ENCODE measurements at places on chromosomes 3 and 15.

- DNase-seq = no peak
These were observed 8.7 kb upstream of the RFX7 start for GRCh38 chr15:56252386-56252785.

DNA sequence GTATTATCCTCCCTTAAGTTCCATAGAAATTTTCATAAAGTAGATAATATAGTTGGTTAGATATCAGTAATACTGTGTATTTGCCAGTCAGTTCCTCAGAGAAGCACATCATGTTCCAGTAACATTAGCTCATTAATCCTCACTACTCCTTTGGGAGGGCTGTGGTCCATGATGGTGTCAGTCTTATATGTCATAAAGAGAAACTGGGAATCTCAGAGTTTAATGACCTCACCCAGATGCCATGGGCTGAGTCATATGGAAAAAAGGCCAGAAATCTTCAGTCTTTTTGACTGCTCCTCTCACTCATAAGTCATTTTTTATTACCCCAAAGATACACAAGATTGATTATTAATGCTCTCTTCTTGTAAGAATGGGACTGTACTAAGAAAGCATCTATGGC is 188.6 kb downstream of the CHL1 start:
- DNase-seq = no peak

- no peak for DNase-seq
These were observed 9.1 kb downstream of the KPNA1 start for GRCh38 chr3:122505676-122506075.

DNA sequence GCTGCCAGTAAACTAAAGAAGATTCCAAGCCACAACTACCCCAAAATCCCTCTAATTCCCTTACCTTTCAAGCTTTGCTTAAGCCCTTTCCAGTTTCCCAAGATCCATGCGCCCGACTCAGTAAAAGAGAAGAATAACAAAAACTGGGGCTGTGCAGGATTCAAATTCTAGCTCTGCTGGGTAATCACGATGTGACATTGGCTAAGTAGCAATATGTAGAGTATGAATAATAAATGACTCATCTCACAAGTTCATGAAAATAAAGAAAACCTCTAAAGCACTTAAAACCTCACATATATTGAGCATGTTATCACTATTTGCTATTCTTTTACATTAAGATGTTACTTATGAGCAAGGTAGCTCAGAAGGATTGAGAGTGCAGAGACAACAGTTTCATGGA is 522.2 kb upstream of the ZNF717 start:
- DNase-seq = no peak

GRCh38 chr15:100879061-100879463 is 569 bp upstream of the ALDH1A3 start:
- DNase-seq = no peak

- no peak for DNase-seq
These were observed 93.7 kb upstream of the TSC22D2 start for GRCh38 chr3:150314248-150315004.

- DNase-seq = no peak
These were observed 40.2 kb upstream of the LPP start for GRCh38 chr3:188113756-188114155.

DNA sequence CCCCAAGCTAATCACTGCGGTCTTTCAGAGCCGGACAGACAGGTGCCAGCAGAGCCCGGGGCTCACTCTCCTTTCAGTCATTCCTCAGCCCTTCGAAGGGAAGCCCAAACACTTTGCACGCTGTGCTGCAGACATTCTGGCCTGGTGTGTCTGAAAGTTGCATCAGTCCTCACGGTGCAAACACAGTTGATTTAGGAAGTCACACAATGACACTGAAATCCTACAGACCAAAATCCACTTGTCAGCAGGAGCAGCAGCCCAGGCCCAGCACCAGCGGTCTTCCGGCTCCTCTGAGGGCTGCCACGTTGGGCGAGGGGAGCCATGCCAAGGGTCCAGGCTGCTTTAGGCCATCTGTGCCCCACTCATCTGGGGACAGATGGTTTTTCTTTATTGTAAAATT is 61.6 kb downstream of the RGMA start:
- DNase-seq = no peak

DNA sequence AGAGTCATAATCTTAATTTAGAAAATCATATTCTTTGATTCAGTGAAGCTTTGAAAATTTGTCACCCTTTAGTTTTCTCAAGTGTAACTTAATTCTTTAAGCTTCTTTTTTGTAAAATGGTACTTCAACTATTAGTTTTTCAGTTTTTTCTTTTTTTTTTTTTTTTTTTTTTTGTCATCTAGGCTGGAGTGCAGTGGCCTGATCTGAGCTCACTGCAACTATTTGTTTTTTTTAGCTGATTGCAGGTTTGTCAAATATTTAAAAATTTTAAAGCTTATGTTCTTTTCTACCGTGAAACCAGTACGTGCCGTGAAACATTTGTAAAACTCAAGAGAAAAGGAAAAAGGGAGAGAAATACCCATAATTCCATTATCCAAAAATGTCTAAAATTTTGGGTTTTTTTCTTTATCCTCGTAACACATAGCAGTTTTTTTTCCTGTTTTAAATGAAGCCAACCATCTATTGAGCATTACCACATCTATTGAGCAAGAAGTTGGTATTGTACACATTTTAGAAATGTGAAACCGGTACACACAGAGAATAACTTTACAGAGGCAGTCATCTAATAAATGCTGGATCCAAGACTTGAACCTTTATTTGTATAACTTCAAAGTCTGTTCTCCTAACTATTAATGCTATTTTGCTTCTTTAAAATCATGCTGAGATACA is 25.7 kb downstream of the ECT2 start:
- no peak for DNase-seq

GRCh38 chr3:120673116-120673515 is 8.9 kb downstream of the HGD start:
- DNase-seq = no peak

DNA sequence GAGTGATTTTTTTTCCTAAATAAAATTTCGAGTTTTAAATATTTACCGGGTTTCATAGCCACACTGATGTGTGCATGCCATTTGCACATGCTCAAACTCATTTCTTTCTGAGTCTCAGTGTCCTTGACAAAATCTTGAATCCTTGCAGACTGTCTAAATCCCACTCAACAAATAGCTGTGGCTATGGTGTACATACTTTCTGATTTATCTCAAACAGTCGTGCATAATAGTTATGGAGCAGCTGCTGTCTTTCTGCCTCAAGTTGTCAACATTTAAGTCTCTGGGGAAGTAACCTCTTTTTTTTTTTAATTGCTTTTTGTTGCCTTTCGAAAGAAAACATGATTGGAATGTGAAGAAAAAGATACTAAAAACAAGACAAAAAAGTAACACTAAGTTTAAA is 52.8 kb upstream of the UTS2B start:
- DNase-seq = no peak

DNA sequence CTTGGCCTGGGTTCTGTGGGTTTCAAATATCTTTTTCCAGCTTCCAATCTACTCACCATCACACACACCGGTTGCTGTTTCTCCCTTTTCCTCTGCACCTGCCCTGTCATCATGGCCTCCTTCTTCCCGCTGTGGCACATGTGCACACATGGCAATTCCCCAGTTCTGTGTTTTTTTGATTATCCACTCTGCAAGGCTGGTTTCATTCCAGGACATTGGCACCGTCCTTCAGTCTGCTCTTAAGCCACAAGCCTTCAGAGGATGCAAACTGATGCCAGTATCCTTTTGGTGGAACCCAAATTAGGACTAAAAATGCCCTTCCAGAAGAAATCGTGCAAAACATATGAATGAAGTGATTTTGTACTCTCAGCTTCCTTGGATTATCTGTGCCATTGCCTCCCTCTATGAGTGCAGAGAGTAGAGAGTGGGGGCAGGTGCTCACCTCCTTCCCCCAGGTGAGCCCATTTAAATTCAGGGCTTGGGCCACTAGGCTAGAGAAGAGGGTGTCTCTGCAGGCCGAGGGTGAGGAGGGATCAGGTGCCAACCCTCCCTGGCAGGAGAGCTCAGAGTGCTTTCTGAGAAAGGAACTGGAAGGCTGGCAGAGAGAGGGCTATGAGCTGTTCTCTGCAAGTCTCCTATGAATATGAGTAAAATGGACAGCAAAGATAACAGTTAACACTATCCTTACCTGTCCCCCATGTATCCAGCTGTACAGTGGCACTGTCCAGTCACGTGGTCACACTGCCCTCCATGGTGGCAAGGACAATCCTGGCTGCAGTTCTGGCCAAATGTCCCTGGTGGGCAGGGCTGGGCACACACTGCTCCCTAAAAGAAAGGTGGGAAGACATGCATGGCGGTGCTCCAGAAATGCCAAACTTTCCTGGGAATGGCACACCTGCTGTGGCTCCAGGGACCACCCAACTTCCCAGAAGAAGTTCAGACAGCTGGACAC is 100.8 kb downstream of the RAB11A start:
- no peak for DNase-seq

GRCh38 chr3:141894524-141895176 is 18.2 kb downstream of the ATP1B3 start:
- DNase-seq = no peak

DNA sequence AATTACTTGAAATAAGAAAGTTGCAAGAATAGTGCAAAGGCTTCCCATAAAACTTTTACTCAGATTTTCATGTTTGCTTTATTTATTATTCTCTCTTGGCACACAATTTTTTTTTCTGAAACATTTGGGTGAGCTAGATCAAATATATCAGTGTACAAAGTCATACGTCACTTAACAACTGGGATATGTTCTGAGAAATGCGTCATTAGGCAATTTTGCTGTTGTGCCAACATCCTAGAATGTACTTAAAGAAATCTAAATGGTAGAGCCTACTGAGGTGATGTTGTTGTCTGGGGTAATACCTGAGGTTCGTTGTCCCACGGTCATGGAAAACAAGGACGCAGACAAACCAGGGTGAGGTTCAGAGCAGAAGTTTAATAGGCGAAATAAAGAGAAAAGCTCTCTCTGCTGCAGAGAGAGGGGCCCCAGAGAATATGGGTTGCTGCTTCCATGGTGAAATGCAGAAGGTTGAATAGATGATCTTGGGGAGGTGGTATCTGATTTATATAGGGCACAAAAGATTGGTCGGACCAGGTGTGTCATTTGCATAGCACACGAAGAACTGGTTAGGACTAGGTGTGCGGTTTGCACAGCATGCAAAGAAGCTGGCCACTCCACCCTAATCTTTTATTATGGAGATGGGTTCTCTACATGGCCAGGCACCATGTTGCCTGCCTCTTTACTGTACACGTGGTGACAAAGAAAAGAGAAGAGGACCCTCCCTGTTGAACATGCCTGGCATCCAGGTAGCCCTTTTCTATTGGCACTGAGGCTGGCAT is 8.8 kb upstream of the GRAMD1C start:
- no peak for DNase-seq

DNA sequence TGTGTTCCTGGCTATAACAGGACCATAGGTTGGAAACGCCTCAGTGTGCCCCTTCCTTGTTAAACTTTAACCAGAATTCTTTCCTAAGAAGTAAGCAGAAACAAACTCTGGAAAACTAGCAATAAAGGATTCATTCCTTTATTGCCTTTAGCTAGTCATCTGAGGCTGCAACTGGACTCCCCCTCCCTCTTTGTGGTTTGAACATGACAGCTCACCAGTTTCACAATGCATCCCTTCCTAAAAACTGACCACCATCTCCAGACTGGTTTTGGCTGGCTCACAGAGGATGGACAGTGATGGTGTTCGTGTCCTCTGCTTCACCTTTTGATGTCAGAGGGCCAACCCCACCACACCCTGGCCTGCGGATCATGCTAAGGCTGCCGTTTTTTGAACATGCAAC is 27.9 kb upstream of the TGFBR2 start:
- DNase-seq = no peak

DNA sequence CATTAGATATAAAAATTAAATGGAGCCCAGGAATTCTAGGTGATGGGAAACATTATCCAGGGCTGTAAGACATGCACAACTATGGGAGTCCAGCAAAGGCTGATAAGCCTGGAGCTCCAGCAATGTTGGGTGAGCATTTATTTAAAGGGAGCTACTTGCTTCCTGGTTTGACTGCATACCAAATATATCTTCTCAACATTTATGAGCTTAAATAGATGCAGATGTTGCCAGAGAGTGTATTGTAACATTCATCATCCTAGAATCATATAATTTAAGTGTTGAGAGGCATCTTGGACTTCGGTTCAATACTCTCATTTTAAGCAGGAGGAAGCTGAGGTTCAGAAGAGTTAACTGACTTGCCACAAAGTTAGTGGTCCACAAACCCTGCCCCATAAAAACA is 12.2 kb upstream of the POLR2M start:
- DNase-seq = no peak

DNA sequence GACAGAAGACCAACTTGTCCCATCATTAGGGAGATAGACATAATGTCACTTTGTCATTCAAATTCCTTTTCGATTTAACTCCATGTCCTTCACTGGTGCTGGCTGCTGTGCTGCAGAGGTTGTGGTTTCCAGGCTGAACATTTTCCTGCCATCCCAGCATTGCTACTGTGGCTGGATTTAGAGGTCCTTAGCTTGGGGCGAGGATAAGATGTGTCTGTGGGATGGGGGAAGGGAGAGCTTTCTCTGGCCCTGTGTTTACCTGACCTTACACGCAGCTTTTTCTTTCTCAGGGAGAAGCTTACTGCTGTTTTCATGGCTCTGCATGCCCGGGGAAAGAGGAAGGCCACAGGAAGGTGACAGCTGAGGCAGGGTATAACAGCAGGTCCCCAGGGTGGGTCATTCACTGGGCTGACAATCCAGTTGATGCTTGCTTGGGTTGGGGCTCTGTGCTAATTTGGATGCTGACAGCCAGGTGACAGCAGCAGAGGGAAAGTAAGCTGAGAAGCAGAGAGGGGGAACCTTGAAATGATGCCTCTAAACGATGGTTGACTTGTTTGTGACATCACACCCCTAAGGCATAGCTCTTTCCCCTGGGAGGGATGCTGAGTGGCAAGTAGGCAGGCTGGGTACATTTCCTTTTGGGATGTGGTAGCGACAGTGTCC is 326.9 kb upstream of the CTNNB1 start:
- DNase-seq = no peak

- no peak for DNase-seq
These were observed 61.5 kb upstream of the CORO2B start for GRCh38 chr15:68517285-68517761.

DNA sequence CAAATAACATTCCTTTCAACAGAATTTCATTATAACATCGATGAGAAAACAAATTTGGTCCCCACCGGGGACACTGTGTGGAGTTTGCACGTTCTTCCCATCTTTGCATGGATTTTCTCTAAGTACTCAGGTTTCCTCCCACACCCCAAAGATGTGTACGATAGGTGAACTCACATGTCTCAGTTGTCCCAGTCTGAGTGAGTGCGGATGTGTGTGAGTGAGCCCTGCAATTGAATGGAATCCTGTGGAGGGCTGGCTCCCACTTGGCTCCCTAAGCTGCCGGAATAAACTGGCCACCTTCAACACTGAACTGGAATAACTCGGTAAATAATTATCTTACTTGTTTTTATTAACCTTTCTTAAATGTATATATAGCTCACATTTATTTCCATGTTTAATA is 77.0 kb downstream of the TRANK1 start:
- DNase-seq = no peak

GRCh38 chr15:79209116-79209515 is 73.4 kb upstream of the ANKRD34C start:
- no peak for DNase-seq

DNA sequence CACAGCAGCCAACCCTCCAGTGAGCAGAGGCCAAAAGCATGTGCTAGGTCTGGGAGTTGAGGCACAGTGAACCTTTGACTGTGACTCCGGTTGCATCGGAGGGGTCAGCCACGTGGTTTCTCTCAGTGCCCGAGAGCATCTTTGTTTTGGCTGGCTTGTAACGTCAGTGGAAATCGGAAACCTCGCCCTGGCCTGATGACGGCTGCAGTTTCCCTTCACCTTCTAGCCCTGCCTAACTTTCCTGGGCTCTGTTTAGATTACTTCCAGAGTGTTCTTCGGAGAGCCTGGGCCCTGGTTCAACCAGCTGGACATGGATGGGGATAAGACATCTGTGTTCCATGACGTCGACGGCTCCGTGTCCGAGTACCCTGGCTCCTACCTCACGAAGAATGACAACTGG is 56.6 kb downstream of the MESD start:
- DNase-seq = no peak

All from T-cell (primary cell).